GM12892 (cell line): ENCODE measurements at places on chromosomes 12 and 14.
A peak's percentile ranks its signal among the peaks of the same experiment; 100 is the strongest.

DNA sequence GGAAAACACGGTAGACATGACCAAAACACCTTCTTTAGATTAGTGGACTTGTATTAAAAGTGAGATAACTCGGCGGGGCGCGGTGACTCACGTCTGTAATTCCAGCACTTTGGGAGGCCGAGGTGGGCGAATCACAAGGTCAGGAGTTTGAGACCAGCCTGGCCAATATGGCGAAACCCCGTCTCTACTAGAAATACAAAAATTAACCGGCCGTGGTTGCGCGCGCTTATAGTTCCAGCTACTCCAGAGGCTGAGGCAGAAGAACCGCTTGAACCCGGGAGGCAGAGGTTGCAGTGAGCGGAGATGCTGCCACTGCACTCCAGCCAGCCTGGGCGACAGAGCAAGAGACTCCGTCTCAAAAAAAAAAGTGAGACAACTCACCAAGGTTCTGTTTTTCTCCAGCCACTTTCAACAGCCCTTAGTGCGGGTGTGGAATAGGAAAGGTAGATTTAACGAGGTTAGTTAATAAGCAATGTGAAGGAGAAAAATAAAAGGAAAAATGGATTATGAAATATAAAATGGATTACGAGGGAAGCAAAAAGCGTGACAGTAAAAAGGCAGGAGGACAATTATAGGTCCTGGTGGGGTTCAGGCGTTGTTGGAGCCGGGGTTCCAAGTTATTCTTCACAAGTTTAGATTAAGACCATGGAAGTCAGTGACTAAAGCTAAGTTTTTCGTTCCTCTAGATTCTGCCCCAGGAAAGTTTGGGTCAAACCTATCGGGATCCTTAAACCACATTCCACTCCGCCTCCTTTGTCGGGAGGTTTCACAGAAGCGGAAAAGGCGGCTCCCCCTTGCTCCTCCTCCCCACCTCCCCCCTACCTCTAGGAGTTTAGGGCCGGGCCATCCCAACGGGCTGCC, 534 bp downstream of the PPP2R3C start:
- DNase-seq, result no peak

DNA sequence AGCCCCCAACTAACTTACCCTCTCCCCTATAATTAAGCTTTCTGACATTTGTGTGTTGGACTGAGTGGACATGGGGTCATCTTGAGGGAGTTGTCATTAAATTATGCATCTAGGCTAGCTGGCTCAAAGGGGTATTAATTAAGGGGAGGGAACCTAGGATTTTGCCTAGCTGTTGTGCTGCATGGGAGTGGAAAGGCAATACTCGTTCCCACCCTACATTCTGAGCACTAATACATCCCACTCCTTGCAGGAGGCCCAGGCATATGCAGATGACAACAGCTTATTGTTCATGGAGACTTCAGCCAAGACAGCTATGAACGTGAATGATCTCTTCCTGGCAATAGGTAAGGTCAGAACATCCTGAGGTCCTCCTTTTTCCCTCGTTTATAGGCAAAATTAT, 6.0 kb upstream of the SUOX start:
- no peak for DNase-seq

GRCh38 chr14:102620413-102620812, 28.0 kb downstream of the RCOR1 start:
- DNase-seq, result no peak

DNA sequence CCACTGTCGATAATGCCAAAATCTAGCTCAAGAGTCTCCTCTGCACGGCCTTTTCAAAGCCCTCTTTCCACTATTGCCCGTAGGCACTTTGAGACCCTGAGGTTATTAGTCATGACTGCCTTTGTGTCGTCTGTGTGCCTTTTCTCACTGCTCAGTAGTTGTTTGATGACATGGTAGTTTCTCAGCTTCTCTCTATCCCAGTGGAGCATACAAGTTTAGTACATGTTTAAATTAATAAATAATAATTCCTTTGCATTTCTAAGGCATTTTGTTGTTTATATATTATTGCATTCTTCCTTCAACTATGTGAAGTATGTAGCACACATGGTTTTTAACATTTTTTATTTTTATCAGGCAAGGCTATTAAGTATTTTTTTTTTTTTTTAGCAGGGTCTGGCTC, 458.1 kb downstream of the PCNX1 start:
- no peak for DNase-seq

GRCh38 chr12:46219132-46219876, 49.5 kb downstream of the SLC38A1 start:
- no peak for DNase-seq

DNA sequence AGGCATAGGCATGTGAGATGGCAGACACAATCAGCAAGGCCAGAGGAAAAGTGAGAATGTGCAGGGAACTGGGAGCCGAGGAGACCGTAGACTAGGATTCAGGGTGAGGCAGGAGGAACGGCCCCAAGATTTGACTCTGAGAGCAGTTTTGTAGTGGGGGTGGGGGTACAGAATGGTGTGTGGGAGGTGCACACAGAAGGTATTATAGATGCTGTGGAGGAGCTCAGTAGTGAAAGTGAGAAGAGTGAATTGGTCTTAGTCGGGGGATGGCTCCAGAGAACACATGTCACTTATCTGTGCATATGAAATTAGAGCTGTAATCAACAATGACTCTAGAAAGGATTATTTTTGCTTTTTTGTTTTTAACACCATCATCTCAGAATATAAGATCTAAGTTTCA, 11.9 kb downstream of the ZNF664 start:
- no peak for DNase-seq

GRCh38 chr14:74476107-74476506, 17.0 kb downstream of the NPC2 start:
- no peak for DNase-seq

DNA sequence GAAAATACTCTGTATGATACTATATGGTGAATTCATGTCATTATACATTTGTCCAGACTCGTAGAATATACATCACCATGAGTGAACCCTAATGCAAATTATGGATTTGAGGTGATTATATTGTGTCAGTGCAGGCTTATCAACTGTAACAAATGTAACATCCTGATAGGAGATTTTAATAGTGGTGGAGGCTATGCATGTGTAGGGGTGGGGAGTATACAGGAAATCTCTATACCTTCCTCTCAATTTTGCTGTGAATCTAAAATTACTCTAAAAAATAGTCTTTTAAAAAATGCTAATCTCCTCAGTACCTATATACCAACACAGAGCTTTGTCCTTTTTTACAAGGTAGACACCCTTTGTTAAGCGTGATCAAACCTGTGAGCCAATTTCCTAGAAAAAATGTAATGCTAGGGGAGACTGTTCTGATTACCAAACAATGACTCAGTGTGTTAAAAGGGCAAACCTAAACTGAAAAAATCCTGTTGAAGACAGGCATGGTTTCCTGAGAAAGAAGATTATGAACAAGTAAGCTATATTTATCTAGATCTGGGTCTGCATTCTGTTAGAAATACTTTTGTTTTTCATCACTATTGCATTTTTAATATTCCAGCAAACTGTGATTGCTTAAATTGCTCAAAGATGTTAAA, 170.9 kb downstream of the DUSP6 start:
- DNase-seq, result no peak

DNA sequence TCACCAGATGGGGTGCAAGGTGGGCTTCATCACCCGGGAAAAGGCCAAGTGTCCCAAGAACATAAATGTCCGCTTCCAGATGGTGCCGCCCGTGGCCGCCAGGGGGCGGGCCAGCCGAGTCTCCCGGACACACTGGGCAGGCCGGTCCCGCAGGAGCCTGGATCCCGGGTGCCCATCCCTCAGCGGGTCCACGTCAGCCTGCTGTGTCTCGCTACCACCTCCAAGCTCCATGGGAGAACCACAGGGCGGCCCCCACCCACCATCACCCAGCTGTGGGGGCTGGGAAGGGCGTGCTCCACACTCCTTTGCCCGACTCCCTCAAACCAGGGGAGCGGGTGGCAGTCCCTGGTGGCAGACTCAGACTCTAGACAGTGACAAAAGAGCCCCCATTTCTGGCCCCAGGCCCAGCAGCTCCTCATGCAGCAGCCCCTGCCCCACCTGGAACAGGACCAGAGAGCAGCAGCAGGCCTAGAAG, 22.0 kb upstream of the NUDT14 start:
- DNase-seq, result peak; percentile 85
